Left lung (tissue), 14 donors: ENCODE measurements at places on chromosomes 1 and 21. TPM values are rescaled to one million over a fixed set of nuclear protein-coding genes. Genes with fewer than 3 reads are reported as not detected.

MX2 gene
- 31.9 TPM for total RNA-seq

CFAP141 gene
- not detected for total RNA-seq

NHLH1 gene
- 0.26 TPM for total RNA-seq

PBX1 gene
- 44.5 TPM for total RNA-seq

PRDM16 gene
- total RNA-seq: 18.0 TPM

STMN1 gene
- total RNA-seq: 50.7 TPM
